ENCODE measurements at places on chromosomes 12 and 14. TPM values are rescaled to one million over a fixed set of nuclear protein-coding genes. Genes with fewer than 3 reads are reported as not detected.
A peak's percentile ranks its signal among the peaks of the same experiment; 100 is the strongest.

PIANP gene
- 3.9 TPM for total RNA-seq

SLC35F4 gene
- not detected for total RNA-seq

LGMN gene
- total RNA-seq = 65.0 TPM

ACOT4 gene
- 1.4 TPM for total RNA-seq

IL31 gene
- not detected for total RNA-seq

RASSF3 gene
- total RNA-seq = 29.0 TPM

C12orf54 gene
- total RNA-seq = not detected

- no peak overlapping the region for H3K27ac ChIP-seq
- DNase-seq = no peak
- H3K4me1 ChIP-seq = peaks cover 39% of the 10 kb centered on the region
- H3K4me3 ChIP-seq = no peak overlapping the region
Observed at GRCh38 chr12:96365604-96366380, 34.4 kb downstream of the CDK17 start.

- H3K4me1 ChIP-seq = peaks cover under 1% of the 10 kb centered on the region
- peaks cover 20% of the 10 kb centered on the region for H3K36me3 ChIP-seq
- no peak overlapping the region for H3K27ac ChIP-seq
- no peak overlapping the region for H3K4me3 ChIP-seq
Observed at GRCh38 chr14:92675976-92676375, 72.5 kb downstream of the LGMN start.

DNA sequence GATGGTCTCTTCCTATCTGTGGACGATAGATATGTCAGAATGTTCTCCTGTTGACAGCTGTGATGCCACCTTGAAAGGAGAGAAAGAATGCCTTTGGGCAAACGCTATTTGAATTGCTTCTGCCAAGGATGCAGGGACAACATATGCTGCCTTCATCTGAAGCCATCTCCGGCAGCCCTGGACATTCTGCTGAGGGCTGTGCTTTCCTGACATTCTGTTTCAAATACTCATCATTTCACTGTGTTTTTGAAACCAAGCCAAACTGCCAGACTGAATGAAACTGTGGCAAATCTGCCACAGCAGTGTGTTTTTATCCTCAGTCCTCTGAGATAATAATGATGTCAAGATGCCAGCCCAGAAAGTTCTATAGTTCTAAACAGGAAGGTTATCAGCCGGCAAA lies 85.8 kb upstream of the BCAT1 start:
- H3K36me3 ChIP-seq = peaks cover 1% of the 10 kb centered on the region
- peaks cover 29% of the 10 kb centered on the region for H3K27me3 ChIP-seq
- DNase-seq = no peak

- DNase-seq = no peak
- H3K27ac ChIP-seq = no peak overlapping the region
- peaks cover 27% of the 10 kb centered on the region for H3K4me1 ChIP-seq
Observed at GRCh38 chr12:42468921-42469320, 120.6 kb downstream of the PRICKLE1 start.

GRCh38 chr12:116620492-116621191 lies 61.5 kb downstream of the MAP1LC3B2 start:
- peaks cover 25% of the 10 kb centered on the region for H3K27me3 ChIP-seq
- H3K27ac ChIP-seq = no peak overlapping the region
- peaks cover 6% of the 10 kb centered on the region for H3K4me1 ChIP-seq
- H3K4me3 ChIP-seq = no peak overlapping the region

- no peaks in the 10 kb centered on the region for H3K27me3 ChIP-seq
- DNase-seq = no peak
- peaks cover 18% of the 10 kb centered on the region for H3K36me3 ChIP-seq
- H3K4me1 ChIP-seq = peaks cover 9% of the 10 kb centered on the region
- H3K27ac ChIP-seq = peak overlapping the region; percentile 45
- no peak overlapping the region for H3K4me3 ChIP-seq
Observed at GRCh38 chr12:92784797-92785562, 82.2 kb downstream of the PLEKHG7 start.

GRCh38 chr12:91983935-91984334 lies 161.7 kb downstream of the BTG1 start:
- H3K4me1 ChIP-seq = peaks cover 55% of the 10 kb centered on the region
- H3K36me3 ChIP-seq = no peaks in the 10 kb centered on the region
- DNase-seq = no peak
- no peaks in the 10 kb centered on the region for H3K27me3 ChIP-seq

DNA sequence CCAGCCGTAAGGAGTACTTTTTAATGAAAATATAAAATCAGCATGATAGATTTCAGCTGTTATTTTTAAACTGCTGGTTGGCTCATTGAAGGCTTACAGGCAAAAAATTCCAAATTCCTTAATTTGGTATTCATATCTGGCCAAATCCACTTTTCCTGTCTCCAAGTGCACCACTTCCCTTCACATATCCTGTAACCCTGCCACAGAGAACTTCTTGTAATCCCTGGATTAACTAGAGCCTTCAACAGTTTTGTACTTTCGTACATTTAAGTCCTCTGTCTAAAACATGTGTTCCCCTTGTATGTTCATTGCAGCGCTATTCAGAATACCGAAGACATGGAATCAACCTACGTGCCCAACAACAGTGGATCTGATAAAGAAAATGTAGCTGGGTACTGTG lies 9.6 kb downstream of the PUS7L start:
- no peak for DNase-seq
- H3K36me3 ChIP-seq = peaks cover 4% of the 10 kb centered on the region

GRCh38 chr12:67592228-67593011 lies 56.1 kb upstream of the DYRK2 start:
- no peak for DNase-seq
- H3K27me3 ChIP-seq = no peaks in the 10 kb centered on the region
- H3K27ac ChIP-seq = peak overlapping the region; percentile 25
- H3K36me3 ChIP-seq = no peaks in the 10 kb centered on the region
- H3K4me1 ChIP-seq = peaks cover 12% of the 10 kb centered on the region

DNA sequence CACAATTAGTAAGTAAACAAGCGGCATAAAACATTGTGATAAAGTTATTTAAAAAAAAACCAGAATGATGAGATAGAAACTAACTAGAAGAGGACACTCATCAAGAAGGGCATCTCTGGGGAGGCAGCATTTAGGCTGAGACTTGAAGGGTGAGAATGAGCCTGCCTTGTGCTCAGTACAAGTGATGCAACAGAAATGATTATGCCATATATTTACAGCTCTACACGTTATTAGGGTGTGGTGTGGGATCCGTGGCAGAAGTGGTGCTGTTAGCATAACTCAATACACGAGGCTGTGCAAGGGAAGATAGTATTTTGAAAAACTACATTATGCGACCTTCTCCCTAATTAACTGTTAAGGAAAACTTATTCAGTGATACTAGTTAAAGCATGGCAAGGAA lies 178.5 kb upstream of the ATF7IP start:
- no peak overlapping the region for H3K4me3 ChIP-seq
- H3K27ac ChIP-seq = no peak overlapping the region
- peaks cover 33% of the 10 kb centered on the region for H3K27me3 ChIP-seq
- H3K4me1 ChIP-seq = no peaks in the 10 kb centered on the region
- DNase-seq = no peak

DNA sequence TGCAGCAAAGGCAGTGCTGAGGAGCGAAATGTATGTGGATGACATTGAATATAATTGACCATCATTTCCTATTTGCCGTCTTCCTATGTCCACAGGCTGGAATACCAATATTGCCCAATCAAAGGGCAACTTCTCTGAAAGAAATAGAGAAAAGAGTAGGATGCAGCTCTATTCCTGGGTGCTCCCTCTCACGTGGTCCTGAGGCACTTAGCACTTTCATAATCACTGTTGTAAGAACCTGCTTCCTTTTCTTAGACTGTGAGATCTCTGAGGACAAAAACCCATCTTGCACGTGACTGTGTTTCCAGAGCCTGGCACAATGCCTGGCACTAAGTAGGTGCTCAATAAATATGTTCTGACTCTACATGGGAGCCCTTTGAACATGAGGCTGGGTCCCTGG lies 122.7 kb upstream of the CPM start:
- H3K36me3 ChIP-seq = no peaks in the 10 kb centered on the region
- H3K4me1 ChIP-seq = peaks cover 31% of the 10 kb centered on the region
- H3K4me3 ChIP-seq = no peak overlapping the region
- no peak overlapping the region for H3K27ac ChIP-seq

- H3K27ac ChIP-seq = no peak overlapping the region
- no peak for DNase-seq
- H3K4me1 ChIP-seq = peaks cover 47% of the 10 kb centered on the region
- peaks cover 3% of the 10 kb centered on the region for H3K36me3 ChIP-seq
- no peaks in the 10 kb centered on the region for H3K27me3 ChIP-seq
Observed at GRCh38 chr12:3168223-3169221, 91.3 kb downstream of the TSPAN9 start.

GRCh38 chr12:132152411-132152821 lies 8.2 kb downstream of the NOC4L start:
- no peak for DNase-seq
- H3K27me3 ChIP-seq = no peaks in the 10 kb centered on the region
- no peaks in the 10 kb centered on the region for H3K4me1 ChIP-seq
- no peaks in the 10 kb centered on the region for H3K36me3 ChIP-seq
- H3K4me3 ChIP-seq = no peak overlapping the region

DNA sequence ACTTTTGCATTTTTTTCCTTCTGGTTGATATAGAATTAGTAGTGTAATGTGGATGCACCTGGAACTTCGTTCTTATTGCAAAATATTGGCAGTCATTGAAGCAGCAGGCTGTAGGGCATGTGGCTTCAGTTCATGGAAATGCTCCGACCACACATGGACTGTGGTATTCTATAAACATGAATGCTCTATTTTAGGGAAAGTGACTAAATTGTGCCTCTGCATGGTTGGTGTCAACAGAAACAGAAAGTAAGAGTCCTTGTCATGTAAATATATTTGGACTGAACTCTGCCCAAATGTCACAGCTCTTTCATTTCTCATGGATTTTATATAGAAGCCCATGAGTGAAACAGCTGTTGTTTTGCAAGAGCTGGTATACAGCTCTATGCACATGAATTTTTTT lies 917.0 kb downstream of the LRFN5 start:
- H3K27ac ChIP-seq = no peak overlapping the region
- no peak for DNase-seq
- no peaks in the 10 kb centered on the region for H3K4me1 ChIP-seq
- no peak overlapping the region for H3K4me3 ChIP-seq

DNA sequence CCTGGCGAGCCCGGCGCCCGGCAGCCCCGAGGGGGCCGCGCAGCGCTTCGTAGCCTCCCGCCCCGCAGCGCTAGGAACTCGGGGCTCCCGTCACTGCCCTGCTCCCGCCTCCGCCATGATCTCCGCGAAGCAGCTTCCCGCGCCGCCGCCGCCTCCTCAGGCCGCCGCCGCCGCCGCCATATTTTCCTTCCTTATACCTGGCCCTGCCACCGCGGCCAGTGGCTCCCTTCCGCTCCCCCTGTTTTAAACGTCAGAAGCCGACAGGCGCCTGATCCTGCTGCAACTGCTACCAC lies 286 bp downstream of the PPP4R3A start:
- H3K27me3 ChIP-seq = no peaks in the 10 kb centered on the region
- peaks cover 29% of the 10 kb centered on the region for H3K4me1 ChIP-seq
- peak overlapping the region; percentile 99 for H3K4me3 ChIP-seq
- H3K27ac ChIP-seq = peak overlapping the region; percentile 100
- DNase-seq = no peak
- H3K36me3 ChIP-seq = peaks cover under 1% of the 10 kb centered on the region

- no peak for DNase-seq
- peaks cover 86% of the 10 kb centered on the region for H3K4me1 ChIP-seq
- peak overlapping the region; percentile 94 for H3K27ac ChIP-seq
- no peaks in the 10 kb centered on the region for H3K36me3 ChIP-seq
Observed at GRCh38 chr14:61559641-61560201, 135.6 kb upstream of the HIF1A start.

DNA sequence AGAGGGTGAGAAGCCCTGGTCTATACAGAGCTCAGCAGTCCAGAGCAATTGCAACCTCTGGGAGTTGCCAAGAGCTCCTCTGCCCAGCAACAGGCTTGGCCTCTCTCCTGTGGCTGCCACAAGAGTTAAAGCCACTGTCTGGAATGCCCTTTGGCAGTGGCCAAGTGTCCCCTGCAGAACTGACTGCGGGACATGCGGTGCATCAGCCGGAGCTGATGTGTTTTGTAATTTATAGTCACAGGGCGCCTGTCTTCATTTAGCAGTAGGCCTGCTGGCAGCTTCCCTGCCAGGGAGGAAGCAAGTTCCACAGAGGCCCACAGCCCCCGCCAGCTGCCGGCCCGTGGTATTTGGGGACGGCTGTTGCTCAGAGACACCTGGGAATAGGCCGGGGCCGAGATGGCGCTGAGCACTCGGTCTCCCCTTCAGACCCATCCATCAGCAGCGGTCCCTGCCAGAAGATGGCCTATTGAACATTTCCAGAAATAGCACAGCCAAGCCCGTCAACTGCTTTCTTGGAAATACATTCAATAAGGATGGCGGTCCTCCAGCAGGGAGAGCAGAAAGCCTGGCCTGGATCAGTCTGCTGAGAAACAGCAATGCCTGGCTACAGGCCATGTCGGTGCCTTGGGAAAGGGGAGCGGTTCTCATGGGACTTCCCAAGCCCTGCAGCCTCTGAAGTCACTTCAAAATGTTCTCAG lies 217.4 kb downstream of the CRADD start:
- DNase-seq = peak; percentile 83
- H3K4me1 ChIP-seq = peaks cover 29% of the 10 kb centered on the region
- H3K4me3 ChIP-seq = no peak overlapping the region
- no peaks in the 10 kb centered on the region for H3K36me3 ChIP-seq
- no peaks in the 10 kb centered on the region for H3K27me3 ChIP-seq

- peak overlapping the region; percentile 65 for H3K4me3 ChIP-seq
- H3K36me3 ChIP-seq = no peaks in the 10 kb centered on the region
- peaks cover 50% of the 10 kb centered on the region for H3K27me3 ChIP-seq
- no peak overlapping the region for H3K27ac ChIP-seq
Observed at GRCh38 chr12:51846271-51846691, 2.2 kb downstream of the FIGNL2 start.

GRCh38 chr12:87280893-87281292 lies 748.3 kb downstream of the C12orf50 start:
- H3K27ac ChIP-seq = no peak overlapping the region
- no peak for DNase-seq
- no peaks in the 10 kb centered on the region for H3K4me1 ChIP-seq
- no peak overlapping the region for H3K4me3 ChIP-seq

DNA sequence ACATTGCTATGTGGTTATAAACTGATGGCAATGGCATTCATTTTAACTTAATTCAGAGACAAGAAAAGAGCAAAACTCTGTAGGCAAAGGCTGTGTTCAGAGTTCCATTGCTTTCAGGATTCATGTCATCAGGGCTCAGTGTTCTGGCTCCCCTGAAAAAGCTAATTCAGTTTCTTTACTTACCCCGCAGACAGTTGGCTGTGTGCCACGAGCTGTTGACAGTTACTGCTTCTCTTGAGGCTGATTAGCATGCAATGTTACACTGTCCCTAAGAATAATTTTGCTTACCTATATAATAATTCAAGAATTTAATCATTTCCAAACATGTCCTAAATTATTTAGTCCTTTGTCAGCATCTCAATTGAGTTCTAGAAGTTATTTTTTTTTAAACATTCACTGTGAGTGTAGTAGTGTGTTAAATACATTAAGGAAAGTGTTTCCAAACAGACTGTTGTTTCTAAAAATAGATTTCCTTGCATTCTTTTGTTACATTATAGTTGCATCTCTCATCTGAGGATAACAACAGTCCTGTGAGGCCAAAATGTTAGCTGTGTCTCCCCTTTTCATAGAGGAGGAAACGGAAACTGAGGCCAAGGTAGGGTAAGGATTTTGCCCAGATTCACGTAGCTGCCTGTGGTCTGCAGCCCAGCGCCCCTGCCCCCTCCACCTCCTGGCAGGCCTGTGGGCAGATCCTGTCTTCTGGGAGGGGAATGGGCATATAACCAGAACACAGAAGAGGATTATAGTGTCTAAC lies 98.6 kb downstream of the PELI2 start:
- H3K27me3 ChIP-seq = no peaks in the 10 kb centered on the region
- peak overlapping the region; percentile 3 for H3K27ac ChIP-seq
- H3K4me1 ChIP-seq = peaks cover 5% of the 10 kb centered on the region
- DNase-seq = no peak

Data from osteocyte (in vitro differentiated cells).